Stimulated activated CD4-positive, alpha-beta T cell treated with anti-CD3 and anti-CD28 coated beads, Interleukin-4, amount 100 ng/mL, for 48 hours (primary cell): ENCODE measurements at places on chromosomes 7 and 10.

- no peak for DNase-seq
Measured at GRCh38 chr10:133481657-133482056, 27.9 kb downstream of the SCART1 start.

DNA sequence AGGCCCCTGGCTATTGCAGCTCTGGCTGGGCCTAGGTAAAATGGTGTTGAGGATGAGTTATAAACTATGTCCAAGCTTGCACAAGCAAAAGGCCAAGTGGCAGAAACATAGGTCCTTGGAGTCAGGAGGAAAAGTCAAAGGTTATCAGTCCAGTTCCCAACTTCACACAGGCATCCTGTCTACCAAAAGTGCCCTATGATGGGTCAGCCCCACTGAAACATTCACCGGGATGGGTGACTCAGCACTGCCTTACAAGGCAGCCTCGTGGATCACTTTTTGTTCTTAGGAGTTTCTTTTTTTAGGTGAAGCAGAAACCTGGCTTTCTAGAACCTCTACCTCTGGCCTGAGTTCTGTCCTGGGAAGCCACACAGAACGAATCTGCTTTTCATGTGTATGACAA lies 158.8 kb upstream of the LYZL2 start:
- no peak for DNase-seq

DNA sequence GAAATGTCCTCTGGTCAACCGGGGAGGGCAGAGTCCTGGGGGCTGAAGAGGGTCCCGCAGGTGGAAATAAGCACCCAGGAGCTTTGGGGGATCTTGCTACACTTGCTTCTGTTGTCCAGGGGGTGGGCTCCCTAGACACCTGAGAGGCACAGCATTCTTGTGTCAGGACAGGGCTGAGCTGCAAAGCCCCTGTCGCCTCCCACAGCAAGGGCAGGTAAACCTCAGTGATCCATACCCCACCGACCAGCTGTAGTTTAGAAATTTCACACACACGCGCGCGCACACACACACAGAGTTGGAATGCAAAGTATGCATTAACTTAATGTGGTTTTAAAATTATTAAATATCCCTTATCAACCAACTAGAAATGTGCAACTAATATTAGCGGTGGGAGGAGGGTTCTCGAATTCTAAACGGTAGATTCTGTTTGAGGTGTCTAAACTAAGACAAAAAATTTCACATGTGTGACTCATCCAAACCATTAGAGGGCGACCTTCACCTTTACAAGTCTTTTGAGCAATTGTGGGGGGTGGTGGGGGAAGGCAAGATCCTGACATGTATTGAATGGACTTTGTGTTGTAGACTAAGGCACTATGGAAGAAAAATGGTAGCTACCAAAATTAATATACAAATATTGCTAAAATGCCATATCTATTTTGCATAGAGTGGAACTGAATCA lies 34.3 kb upstream of the PTF1A start:
- DNase-seq: no peak

- DNase-seq: no peak
Measured at GRCh38 chr7:12601302-12601869, 30.9 kb downstream of the SCIN start.

GRCh38 chr10:117175215-117175900 lies 21.9 kb upstream of the KCNK18 start:
- DNase-seq: peak; percentile 17

DNA sequence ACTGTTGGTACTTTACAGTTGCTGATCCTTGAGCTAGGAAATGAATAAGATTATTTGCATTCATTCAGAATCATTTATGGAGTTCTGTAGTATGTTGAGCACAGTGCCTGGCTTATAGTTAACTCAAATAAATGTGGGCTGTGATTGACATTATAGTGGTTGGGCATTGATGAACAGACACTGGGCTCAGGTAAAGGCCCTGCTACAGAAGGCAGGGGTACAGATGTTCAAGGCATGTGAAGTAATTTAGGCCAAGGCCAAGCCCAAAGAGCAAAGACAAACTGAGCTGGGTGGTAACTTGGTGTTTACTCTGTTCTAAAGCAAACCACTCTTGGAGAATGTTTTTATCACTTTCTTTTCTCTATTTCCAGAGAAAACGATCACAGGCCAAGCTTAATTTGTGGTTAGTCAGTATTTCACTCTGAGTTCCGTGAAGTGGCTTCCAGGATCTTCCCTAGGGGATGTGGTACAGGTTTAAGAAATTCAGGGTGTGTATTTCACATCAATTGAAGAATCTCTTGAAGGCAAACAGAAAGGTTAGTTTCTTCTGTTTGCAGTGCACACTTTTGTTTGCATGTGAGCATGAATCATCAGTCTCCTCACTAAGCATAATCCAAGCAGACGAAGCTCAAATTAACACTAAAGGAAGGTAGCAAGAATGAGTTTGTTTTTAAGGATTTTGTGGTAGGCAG lies 113.9 kb upstream of the PRR15 start:
- DNase-seq: no peak

DNA sequence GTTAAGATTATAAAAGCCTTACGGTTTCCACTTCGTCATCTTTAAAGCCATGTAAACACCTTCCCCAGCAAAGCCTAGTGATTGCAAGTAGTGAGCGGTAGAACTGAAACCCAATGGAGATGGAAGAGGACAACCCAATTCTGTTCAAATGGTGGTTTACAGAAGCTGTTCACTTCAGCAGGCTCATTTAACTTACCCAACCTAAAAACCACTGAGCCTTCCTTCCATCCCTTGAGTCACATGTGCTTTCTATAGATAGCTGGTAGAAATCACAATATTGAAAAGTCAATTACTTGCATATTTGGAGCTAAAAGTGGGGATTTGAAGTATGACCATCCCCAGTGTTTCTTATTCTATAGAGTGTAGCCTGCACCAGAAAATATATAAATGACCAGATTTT lies 667.7 kb downstream of the SUGCT start:
- no peak for DNase-seq

- no peak for DNase-seq
Measured at GRCh38 chr10:43599333-43599732, 6.9 kb upstream of the ZNF485 start.

- peak; percentile 21 for DNase-seq
Measured at GRCh38 chr10:106705681-106706100, 458.8 kb downstream of the SORCS1 start.

DNA sequence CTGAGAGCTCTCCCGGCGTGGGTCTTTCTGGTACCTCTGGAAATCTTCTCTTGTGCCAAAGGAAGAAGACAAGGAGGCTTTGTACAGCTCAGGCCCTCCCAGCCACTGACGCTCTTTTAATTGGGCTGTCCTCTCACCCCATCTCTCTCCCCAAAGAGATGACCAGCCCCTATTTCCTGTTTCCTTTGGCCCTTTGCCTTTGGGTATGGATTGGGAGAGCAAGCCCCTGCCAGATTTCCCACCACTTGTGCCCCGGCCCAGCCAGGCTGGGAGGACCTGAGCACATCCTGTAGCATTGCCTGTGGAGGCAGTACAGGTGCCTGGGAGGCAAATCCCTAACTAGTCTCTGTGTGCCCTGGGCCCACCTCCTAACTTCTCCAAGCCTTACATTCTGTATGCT lies 5.7 kb upstream of the PLAC9 start:
- DNase-seq: no peak

- no peak for DNase-seq
Measured at GRCh38 chr7:82998436-82998835, 164.2 kb downstream of the PCLO start.

GRCh38 chr10:103111918-103112877 lies 80.9 kb downstream of the NT5C2 start:
- no peak for DNase-seq

DNA sequence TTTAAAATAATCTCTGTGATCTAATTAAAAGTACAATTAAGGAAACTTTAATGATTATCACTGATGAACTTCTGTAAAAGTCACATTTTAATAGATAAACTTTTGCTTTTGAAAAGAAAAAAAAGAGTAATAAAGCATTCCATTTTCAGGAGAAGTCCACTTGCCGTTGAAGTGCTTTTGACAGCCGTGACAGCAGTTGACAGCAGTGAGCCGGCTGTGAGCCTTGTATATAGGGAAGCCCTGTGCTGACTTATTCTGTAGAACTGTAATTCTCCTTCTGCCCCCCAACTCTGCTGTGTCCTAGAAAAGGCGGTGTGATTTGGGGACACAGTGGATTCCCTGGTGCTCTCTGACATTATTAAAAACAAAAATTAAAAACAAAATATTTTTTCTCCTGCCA lies 78.0 kb downstream of the POM121L12 start:
- no peak for DNase-seq

DNA sequence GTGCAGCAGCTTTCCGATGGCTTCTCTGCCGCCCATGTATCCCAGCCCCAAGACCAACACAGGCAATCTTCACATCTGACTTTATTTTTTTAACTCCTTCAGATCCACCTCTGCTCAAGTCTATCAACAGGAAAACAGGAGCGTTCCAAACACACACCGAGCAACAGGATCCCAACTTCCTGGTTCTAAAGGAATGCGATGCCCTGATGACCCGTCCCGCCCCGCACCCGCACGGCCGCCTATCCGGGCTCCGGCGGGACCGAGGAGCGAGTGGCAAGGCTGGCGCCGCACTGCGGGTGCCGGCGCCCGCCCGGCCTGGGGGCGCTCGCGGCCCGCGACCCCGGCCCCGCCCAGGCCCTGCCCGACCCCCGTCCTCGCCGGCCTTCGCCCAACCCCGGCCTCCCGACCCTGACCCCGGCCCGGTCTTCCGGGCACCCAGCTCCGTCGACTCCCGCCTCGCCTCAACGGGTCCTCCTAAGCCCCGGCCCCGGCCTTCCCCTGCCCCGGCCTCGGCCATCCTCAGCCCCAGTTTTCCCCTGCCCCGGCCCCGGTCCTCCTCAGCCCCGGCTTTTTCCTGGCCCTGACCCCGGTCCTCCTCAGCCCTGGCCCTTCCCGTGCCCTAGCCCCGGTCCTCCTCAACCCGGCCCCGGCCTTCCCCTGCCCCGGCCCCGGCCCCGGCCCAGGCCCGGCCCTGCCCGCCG lies 730 bp downstream of the LARP4B start:
- no peak for DNase-seq

GRCh38 chr7:7434329-7434728 lies 101.3 kb downstream of the COL28A1 start:
- no peak for DNase-seq

- peak; percentile 19 for DNase-seq
Measured at GRCh38 chr7:7201578-7202374, 19.4 kb downstream of the C1GALT1 start.

GRCh38 chr10:93150990-93151547 lies 77.4 kb downstream of the CYP26A1 start:
- no peak for DNase-seq

GRCh38 chr7:130309986-130310385 lies 17.0 kb downstream of the CPA4 start:
- no peak for DNase-seq

GRCh38 chr10:122308417-122309141 lies 37.5 kb downstream of the BTBD16 start:
- no peak for DNase-seq

DNA sequence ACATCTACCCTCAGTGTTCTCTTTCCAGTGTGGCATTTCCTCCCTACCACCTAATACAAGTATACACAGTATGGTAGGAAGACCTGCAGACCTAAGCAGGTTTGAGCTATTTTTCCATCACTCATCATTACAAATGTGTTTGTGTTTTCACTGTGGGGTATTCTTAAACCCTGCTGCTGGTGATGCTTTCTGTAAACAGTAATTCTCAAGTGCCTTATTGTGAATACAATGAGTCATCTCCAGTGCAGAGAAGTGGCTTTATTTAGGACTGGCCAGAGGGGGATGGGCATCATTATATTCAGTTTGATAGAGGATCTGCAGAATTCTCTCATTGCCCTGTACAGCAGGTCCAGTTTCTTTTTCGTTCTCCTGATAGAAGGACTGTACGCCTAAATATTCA lies 63.7 kb downstream of the GRM8 start:
- DNase-seq: no peak

DNA sequence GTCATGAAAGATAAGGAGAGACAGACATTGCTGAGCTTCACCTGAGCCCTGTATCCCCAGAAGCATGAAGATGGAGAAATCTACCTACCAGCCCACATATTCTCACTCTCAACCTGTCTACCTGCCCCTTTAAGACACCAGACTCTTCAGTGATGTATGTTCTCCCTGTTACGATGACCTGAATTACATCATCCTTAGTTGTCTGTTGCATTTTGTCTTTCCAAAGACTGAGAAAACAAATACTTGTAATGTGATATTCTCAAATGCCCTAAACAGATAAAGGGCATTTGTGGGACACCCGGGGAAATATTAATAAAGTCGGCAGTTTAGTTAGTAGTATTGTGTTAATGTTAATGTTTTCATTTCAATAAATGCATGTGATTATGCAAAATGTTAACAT lies 305.8 kb upstream of the IGFBP3 start:
- no peak for DNase-seq

- no peak for DNase-seq
Measured at GRCh38 chr7:112182749-112183148, 23.4 kb downstream of the DOCK4 start.

DNA sequence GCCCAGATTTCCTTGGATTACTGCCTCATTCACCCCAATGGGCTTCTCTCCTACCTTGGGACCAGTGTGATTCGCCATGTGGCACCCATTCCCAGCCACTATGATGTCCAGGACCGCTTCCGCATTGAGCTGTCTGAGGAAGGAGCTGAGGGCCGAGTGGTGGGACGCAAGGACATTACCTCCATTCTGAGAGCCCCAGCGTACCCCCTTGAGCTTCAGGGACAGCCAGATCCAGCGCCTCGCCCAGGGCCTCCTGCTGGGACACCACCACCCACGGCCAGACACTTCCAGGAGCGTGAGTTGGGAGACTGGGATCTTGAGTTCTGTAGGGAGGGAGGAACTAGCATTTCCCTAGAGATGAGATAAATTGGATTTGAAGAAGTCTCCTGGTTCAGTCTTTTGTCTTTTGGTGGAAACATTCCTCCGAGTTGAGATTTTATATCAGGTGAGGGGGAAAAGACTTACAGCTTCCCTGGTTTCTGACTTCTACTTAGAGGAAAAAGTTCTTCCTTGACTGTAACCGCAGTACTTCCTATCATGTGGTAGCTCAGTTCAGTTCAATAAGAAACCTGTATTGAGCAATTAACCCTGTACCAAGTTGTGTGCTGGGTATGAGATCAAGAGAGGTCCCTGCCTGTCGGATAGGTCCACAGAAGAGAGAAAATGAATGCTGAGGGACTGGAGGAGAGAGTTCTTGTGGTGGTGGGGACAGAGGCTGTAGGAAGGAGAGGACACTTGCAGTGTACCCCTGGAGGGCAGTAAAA lies 1.3 kb downstream of the MOSPD3 start:
- no peak for DNase-seq
